Sigmoid colon (tissue), 7 donors: ENCODE measurements at places on chromosomes 3 and 15.

GRCh38 chr3:129888771-129889170 lies 4.7 kb downstream of the TMCC1 start:
- no peak for DNase-seq

GRCh38 chr3:101936419-101937356 lies 87.4 kb downstream of the NFKBIZ start:
- no peak for DNase-seq

DNA sequence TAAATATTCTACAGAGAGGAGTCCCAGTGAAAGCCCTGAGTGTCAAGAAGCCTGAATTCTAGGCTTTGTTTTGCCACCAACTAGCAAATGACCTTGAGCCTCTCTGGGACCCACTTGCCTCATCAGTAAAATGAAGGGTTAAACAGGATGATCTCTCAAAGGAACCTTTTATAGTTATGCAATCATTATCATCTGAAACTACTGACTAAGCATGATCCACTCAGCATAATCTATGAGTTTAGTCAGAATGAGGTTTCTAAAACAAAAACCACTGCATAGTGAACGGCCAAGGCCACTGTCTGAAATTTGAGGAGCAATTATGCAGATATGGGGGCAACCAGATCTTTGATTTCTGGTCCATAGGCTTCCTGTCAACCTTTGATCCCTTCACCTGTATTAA lies 319.0 kb downstream of the MECOM start:
- no peak for DNase-seq

DNA sequence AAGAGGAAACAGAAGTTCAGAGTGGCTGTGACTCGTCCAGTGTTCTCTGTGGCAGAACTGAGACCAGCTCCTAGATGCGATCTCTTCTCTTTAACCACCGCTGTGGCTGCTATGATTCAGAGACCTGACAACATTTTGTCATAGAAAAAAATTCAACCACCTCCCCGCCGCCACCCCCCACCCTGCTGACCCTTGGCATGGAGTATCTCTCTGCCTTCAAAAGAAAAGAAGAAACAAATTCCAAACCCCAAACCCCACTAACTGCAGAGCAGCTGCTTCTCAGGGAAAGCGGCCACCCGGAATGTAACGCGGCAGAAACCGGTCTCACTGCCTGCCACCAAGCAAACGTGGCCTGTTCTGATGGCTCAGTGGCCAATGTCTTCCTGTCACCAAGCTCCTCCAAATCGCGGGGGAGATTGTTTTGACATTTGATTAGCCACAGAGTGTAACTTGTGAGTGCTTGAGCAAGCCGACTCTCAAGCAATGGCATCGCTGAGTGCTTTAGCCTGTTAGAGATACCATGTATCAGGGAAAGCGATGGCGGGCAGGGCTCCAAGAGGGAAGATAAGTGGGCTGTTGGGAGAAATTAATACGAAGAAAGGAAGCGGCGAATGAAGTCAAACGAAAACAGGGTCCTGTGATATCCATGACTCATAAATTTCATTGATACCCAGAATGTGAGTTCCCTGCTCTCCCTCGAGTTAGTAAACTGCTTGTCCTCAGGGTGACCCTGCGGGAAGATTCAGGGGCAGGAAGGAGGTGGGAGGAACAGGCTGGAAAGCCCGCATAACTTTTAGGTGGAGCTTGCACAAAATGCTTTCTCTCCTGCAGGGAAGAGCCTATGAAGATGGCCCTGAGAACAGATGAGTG lies 44.8 kb upstream of the TLE3 start:
- DNase-seq, result no peak

- no peak for DNase-seq
Observed at GRCh38 chr3:118101891-118102290, 932.8 kb downstream of the IGSF11 start.

DNA sequence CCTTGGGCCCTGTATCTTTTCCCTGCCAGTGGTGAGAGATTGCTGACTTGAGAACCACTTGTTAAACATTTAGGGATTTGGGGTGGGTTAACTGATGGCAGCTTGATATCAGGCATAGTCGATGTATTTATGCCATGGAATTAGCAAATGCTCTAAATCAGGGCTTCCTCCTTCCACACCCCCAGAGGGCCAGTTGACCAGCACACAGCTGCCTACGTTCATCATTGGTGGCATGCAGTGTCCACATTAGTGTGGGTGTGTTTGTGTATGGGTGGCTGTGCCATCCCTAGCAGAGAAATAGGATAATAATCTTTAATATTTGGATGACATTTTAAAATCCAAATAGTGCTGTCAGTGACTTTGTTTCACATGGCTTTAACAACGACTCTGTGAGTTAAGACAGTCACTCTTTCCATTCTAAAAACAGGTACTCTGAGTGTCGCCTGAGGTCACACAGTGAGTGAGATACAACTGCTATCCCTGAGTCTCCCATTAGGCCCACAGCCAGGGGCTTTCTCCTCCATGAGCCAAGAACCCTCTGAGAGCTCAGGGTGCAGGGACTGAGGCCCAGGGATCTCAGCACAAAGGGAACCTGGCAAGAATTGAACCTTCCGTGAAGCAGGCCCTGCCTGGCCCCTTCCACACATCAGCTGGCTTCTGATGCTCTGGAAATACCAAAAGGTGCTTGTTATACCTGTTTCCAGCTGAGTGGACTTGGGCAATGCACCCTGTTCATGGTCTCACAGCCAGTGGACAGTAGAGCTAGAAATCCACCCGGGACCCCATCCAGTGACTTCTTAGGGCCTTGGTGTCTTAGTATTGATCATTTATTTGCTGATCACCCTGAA lies 4.3 kb upstream of the LTF start:
- no peak for DNase-seq

GRCh38 chr3:86958534-86958933 lies 32.4 kb downstream of the VGLL3 start:
- no peak for DNase-seq

GRCh38 chr3:163462446-163462845 lies 1615.8 kb downstream of the SI start:
- no peak for DNase-seq

GRCh38 chr3:193489949-193490348 lies 64.7 kb downstream of the ATP13A4 start:
- no peak for DNase-seq

GRCh38 chr3:143536817-143537535 lies 311.3 kb downstream of the SLC9A9 start:
- DNase-seq, result no peak

GRCh38 chr3:24336101-24336500 lies 158.5 kb downstream of the THRB start:
- no peak for DNase-seq

GRCh38 chr3:17233398-17233800 lies 348.6 kb downstream of the PLCL2 start:
- no peak for DNase-seq

DNA sequence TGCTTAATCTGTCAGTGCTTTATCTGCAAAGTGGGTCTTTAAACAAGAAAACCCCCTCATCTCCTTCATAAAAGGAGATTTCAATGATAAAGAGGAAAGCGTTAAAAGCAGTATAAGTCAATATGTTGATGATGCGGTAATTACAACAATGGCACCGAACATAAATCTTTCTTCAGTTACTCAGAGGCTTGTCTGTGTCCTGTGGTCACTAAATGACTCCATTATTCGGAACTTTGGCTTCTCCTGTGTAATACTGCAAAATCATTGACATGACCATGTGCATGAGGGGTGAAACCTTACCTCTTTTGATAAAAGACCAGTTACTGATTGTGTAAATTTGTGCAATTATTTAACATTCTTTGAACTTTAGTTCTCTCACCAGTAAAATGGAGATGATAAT lies 4.8 kb upstream of the USP3 start:
- no peak for DNase-seq

DNA sequence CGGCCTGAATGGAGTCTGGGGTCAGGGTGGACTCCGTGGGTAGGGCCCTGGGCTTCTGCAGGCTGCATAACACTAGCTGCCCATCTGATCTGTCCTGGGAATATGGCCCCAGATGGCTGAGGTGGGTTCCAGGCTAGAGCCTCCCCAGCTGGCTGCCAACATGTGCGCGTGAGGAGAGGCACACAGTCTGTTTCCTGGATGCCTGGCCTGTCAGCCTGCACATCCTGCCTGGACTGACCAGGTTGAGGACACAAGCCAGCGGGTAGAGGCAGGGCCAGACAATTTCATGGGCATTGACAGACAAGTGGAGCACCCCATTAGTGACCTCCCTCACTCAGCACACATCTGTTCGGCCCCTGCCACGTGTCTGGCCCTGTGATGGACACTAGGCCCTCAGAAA lies 29.8 kb upstream of the RPL29 start:
- DNase-seq, result no peak

DNA sequence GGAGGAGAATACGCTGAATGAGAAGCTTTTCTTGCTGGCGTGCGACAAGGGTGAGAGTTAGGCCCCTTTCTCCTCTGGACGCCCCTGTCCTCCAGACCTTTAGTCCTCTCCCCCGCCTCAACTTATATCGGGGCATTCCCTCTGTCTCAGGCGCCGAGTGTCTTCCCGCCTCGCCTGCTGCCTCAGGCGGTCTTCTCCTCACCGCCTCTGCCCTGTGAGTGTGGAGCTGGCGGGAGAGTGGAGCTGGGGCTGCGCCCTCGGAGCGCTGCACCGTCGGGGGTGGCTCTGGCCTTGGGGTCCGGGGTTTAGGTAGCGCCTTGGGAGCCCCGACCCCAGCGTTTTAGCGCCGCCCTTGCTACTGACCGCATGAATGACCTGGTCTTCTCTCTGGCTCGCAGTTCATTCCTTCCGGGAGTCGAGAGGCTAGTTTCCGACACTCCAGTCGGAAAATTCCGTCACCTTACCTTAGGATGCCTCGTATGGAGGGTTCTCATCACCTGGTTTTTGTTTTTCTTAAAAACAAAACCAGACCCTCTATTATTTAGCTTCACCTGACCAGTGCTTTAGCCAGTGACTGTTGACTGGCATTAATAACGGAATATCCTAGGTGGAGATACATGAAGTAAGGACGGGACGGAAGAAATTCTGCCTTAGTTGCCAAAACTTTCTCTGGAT lies 985 bp downstream of the TRPC1 start:
- peak; percentile 71 for DNase-seq

DNA sequence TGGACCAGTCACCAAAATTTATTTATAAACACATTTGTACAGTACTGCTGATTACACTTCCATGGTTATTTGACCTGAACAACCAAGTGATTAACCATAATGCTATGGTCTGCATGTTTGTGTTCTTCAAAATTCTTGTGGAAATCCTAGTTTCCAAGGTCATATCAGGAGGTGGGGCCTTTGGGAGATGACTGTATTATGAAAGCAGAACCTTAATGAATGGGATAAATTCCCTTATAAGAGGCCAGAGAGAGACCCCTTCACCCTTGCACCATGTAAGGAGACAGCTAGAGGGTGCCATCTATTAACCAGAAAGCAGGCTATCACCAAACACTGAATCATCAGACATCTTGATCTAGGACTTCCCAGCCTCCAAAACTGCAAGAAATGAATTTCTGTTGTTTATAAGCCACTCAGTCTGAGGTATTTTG lies 1.9 kb downstream of the SCAPER start:
- DNase-seq, result no peak

DNA sequence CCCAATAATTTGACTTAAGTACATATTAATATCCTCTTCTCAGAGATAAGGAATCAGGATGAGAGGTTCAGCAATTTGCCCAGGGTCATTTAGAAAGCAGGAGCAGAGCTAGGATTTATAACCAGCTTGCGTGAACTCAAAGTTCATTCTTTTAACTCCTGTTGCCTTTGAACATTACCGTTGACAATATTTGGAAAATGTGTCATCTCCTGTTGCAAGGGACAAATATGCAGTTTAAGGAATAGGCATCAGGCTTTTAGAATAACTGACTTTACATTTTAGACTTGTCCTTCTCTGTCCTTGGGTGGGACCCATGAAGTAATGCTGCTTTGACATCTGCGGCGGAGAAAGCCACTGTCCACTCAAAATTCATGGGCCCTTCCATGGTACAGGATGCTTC lies 252.2 kb upstream of the RGMA start:
- DNase-seq, result no peak

GRCh38 chr15:87851497-87851896 lies 405.0 kb downstream of the NTRK3 start:
- no peak for DNase-seq

GRCh38 chr3:44802011-44802410 lies 40.4 kb downstream of the KIF15 start:
- no peak for DNase-seq

- DNase-seq, result no peak
Observed at GRCh38 chr3:178437236-178437635, 99.0 kb upstream of the KCNMB2 start.
